ENCODE measurements at places on chromosomes 2 and 18.

DNA sequence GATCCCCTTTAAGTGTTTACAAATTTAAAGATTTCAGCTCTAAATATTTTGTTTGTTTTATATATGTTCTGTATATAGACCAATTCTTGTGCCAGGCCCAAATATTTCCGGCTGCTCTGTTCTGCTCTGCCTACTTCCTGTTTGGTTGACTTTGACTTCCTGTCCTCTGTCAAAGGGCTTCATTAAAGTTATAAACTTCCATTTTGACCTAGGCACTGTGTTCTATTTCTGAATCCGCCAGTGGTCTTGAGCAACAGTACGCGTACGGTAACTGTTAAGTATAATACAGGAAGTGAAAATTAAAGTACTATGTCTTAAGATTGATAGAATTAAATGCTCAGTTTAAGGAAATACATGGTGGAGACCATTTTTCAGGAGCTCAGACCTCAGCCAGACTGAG, 13.5 kb upstream of the REL start:
- no peak for DNase-seq

- no peak for DNase-seq
Measured at GRCh38 chr2:10169581-10169980, 47.0 kb downstream of the RRM2 start.

DNA sequence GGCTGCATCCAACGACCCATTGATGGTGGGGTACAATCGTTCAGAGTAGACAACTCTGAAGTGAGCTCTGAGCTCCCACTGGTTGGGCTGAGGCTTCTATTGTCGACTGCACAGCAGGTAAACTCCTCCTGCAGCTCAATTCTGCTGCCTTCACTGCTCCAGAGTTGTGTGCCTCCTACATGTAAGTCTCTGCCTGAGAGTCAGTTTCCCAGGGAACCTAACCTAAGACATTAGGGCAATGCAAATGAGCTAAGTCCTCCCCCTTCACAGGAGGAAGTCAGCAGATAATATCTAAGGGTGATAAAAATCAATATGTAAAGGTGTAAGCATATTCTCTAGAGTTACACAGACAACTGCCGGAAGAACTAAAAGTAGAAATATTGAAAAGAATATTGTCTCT, 22.5 kb upstream of the ACYP2 start:
- no peak for DNase-seq

DNA sequence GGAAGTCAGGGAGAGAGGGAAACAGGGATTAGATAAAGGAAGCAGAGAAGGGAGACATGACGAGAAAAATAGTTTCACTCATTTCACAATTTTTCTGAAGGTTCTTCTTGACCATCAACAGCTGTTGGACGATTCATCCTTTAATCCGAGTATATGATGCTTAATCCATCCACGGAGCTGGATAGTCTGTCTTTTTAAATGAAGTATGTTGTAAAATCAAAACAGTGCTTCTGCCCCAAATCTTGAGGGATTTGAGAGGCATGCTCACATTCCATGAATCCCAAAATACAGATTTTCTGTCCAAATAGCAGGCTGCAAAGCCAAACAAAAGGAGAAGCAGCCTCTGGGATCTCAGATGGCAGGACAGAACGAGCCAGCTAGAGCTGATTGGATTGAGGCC, 47.5 kb downstream of the EPAS1 start:
- no peak for DNase-seq

GRCh38 chr2:71927757-71928715, 219.6 kb downstream of the CYP26B1 start:
- DNase-seq, result no peak
